ENCODE measurements at places on chromosomes 6 and 20.
A peak's percentile ranks its signal among the peaks of the same experiment; 100 is the strongest.

DNA sequence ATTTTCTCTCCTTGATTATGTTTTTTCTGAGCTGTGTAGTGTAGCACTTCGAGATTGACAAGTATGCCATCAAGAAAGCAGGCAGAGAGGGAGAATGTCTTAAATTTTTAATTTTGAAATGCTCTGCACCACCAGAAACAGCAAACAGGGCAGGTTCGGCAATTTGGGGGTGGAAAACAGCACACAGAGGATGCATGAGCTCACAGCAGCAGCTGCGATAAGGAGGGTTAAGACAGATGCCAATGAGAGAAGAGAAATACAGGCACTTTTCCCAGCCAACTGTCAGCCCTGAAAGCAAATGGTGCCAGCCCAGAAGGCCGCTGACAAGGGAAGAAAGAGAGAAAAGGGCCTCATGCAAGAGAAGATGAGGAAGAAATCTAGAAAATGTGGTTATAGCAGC is 15.1 kb upstream of the SNRPB2 start:
- no peak for DNase-seq

DNA sequence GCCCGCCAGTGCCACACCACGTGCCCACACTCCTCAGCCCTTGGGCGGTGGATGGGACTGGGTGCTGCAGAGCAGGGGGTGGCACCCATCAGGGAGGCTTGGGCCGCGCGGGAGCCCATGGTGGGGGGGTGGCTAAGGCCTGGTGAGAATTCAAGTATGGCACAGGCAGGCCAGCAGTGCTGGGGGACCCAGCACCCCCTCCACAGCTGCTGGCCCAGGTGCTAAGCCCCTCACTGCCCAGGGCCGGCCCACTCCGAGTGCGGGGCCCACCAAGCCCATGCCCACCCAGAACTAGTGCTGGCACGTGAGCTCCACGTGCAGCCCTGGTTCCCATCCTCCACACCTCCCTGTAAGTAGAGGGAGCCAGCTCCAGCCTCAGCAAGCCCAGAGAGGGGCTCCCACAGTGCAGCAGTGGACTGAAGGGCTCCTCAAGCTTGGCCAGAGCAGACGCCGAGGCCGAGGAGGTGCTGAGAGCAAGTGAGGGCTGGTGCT is 1091.1 kb upstream of the GJE1 start:
- DNase-seq: no peak

GRCh38 chr6:116512734-116513133 is 1.3 kb downstream of the CALHM5 start:
- DNase-seq: no peak

GRCh38 chr6:163897669-163898068 is 483.2 kb downstream of the QKI start:
- no peak for DNase-seq

DNA sequence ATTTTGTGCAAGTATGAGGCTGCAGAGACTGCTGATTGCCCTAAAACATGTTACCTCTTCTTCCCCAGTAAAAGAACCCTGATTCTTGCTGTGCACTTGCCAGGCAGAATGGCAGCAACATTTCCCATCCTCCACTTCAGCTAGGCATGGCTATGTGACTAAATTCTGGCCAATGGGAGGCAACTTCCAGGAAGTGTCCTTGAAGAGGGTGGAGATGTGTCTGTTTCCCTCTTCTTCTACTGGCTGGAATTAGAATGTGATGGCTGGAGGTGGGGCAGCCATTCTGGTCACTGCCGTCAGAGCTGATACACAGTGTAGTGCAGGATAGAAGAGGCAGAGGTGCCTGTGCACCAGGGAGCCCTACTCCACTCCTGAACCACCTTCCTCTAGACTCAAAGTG is 64.6 kb downstream of the CDH26 start:
- DNase-seq: no peak

DNA sequence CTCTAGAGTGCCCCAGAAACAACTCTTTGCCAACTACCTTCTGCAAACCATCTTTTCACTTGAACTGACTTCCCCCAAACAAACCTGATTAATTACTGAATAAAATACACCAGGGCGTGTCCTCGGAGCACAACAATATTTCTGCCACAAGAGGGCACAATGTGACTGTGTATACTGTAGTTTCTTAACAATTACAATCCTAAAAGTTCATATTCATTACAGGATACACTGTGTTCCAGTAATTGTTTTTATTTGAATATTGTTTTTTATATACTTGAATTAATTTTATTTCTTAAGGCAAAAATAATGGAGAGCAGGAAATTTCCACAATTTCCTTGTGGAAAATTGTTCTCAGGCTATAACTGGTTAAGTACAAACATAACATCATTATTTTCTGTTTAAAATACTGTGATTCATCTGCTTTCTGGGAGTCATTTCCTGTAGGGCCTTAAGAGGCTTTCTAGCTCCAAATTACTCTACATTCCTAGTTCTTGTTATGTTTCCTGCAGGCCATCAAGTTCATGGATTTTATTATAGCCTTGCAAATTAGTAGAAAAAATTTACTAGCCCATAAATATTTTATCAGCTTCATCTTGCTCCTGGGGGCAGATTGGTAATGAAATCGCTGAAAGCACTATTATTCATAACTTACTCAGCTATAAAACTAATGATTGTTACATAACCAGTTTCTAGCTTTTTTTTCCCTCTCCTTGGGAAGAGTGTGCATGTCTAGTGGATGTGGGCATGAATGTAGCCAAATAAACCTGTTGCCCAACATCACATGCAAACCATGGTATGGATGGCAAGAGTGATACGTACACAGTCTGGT is 51.9 kb upstream of the SLC22A16 start:
- DNase-seq: peak; percentile 82

- DNase-seq: no peak
Observed at GRCh38 chr6:89581689-89582088, 56.9 kb downstream of the LYRM2 start.

GRCh38 chr6:155493026-155493693 is 37.5 kb upstream of the NOX3 start:
- DNase-seq: no peak

GRCh38 chr20:47330933-47331708 is 25.4 kb downstream of the ZMYND8 start:
- DNase-seq: peak; percentile 94

GRCh38 chr6:159606786-159607185 is 86.3 kb downstream of the SOD2 start:
- no peak for DNase-seq

DNA sequence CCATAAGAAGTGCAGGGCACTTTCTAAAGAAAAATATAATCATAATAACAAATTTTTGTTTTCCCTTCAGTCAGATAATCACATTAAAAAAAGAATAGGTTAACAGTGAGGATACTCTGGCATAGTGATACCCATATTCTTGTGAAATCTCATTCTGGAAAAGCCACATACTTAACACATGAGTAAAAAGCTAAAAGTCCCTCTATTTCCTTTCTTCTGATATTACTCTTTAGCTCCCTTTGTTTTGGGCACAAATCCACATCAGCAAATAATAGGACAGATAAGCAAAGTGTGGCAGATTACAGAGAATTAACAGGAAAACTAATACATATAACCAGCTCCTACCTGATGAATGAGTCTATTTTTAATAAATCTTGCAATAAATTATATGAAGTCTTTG is 15.8 kb downstream of the SHPRH start:
- DNase-seq: peak; percentile 60

GRCh38 chr6:154298297-154298696 is 58.3 kb downstream of the IPCEF1 start:
- peak; percentile 43 for DNase-seq

GRCh38 chr6:80129485-80129884 is 23.0 kb downstream of the BCKDHB start:
- DNase-seq: no peak

DNA sequence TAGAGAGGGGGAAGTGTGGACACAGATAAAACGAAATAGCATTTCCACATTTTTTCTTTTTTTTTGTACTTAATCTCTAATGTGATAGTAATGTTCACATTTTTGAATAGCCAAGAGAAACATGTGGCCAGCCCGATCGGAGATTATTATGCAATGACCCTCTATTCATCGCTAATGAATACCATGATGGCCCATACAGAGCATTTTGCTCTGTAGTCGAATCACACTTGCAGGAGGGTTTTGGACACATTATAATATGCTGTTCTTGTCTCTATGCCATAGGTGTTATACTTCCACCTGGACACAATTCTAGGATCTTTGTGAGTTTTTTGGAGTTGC is 60.1 kb downstream of the MTHFD1L start:
- DNase-seq: no peak

GRCh38 chr6:105570416-105570815 is 167.5 kb upstream of the PREP start:
- no peak for DNase-seq

DNA sequence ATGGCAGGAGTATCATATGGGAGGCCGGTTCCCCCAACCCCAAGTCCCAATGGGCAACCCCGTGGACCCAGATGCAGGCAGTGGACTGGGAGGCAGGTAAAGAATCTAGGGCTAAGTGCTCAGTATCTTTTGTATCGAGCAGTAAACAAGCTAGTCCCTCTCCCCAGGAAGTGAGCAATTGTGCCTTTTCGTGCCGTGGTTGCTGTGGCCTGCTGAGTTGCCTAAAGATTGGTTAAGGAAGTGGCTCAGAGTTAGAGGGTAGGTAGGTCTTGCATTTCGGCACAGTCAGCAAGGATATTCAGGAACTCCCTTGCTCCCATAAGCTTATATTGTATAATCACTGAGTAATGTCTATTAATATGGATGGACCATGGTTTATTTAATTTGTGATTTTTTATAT is 1.3 kb upstream of the DNAH8 start:
- DNase-seq: peak; percentile 12
